Stimulated activated CD8-positive, alpha-beta memory T cell treated with anti-CD3 and anti-CD28 coated beads, Interleukin-2, amount 100 ng/mL, for 48 hours (primary cell): ENCODE measurements at places on chromosomes 3 and 15.

DNA sequence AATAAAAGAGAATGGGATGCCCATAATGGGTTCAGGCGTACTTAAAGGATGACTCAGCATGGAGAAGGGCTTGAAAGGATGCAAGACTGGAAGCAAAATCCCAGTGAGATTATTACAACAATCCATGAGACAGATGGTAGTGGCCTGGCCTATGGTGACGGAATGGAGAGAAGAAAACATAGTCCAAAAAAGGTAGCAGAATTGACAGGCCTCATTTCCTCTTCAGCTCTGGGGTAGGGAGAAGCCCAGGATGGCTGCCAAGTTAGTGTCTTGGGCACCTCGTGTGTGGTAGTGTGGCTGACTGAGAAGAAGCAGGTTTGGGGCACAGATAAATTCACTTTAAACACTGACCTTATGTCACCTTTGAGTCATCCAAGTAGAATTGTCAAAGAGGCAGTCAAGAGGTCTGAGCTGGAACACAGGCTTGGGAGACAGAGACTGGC is 18.1 kb downstream of the MB21D2 start:
- DNase-seq, result no peak

GRCh38 chr15:45340429-45340828 is 37.9 kb downstream of the GATM start:
- no peak for DNase-seq

GRCh38 chr3:16464511-16465148 is 48.9 kb downstream of the RFTN1 start:
- DNase-seq, result no peak

GRCh38 chr3:14467814-14468620 is 65.6 kb downstream of the SLC6A6 start:
- DNase-seq, result no peak

DNA sequence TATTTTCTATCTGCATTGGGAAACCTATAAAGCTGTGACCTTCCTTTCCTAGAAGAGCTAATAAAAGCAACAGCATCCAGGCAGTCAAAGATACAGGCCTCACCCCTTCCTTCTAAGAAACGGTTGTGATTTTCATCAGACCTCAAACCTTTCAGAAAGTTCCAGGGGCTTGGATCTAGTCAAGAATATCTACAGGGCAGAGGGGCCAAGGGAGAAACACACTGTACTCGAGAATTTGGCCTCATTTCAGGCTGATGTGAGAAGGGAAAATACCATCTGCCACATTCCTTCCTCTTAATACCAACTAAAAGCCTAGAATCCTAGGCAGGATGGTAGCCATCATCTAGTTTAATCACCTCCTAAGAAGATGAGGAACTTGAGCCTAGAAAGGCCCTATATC is 24.5 kb upstream of the BCL6 start:
- DNase-seq, result no peak

GRCh38 chr3:184783319-184783718 is 28.6 kb upstream of the VPS8 start:
- no peak for DNase-seq

DNA sequence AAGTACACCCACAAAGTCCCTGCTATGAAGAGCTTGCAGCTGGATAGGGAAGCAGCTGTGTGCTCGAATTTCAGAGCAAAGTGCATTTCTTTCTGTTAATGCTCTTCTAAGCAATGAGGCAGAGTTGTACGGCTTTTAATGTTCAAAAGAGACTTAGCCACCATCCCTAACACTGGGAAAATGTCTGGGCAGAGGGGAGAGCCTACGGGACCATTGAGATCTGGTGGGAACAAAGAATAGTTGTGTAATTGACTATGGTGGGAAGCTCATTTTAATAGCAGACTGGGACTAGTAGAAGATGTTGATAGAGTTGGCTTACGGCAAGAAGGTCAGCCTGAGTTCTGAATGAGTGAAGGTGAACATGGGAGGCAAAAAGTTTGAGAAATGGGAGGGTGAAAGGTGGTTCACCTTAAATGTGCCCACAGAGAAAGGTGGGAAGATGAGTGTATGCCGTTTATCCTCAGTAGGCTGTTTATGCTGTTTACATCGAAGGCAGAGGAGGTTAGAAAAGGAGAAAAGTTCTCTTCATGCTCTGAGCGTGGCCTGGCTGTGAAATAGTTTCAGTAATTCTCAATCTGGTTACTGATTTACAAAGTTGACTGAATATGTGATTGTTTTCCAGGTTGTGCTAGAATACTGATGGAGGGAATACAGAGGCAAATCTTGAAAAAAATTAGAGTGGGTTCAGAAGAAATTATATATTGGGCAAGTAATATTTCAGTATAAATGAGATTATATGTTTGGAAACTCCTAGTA is 22.9 kb upstream of the UTS2B start:
- no peak for DNase-seq

DNA sequence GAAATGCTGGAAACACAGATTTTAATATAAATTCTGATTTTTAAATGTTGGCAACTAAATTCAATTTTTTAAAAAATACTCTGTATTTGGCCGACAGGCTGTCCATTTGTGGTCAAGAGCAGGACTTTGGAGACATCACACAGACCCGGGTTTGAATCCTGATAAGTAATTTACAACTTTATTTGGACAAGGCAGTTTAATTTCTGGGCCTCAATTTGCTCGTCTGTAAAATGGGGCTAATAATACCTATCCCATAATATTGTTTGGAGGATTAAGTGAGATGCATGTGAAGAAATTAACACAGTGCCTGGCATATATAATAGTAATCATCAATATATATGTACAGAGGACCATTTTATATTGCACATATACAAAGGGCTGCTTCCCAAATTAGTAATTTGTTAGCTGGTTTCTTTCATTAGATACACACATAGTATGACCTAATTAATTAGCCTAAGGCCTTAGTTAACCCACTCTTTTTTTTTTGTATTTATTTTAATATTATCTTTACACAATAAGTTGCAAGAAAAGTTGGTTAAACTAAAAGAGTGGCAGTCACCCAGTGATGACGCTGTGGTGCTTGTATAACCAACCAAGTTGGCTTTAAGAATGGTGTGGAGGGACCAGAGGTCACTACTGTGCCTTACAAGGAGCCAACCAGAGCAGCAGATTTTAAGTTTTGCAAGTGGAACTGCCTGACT is 665 bp downstream of the PIGB start:
- no peak for DNase-seq

- DNase-seq, result no peak
Observed at GRCh38 chr3:113828600-113828999, 10.0 kb upstream of the GRAMD1C start.

DNA sequence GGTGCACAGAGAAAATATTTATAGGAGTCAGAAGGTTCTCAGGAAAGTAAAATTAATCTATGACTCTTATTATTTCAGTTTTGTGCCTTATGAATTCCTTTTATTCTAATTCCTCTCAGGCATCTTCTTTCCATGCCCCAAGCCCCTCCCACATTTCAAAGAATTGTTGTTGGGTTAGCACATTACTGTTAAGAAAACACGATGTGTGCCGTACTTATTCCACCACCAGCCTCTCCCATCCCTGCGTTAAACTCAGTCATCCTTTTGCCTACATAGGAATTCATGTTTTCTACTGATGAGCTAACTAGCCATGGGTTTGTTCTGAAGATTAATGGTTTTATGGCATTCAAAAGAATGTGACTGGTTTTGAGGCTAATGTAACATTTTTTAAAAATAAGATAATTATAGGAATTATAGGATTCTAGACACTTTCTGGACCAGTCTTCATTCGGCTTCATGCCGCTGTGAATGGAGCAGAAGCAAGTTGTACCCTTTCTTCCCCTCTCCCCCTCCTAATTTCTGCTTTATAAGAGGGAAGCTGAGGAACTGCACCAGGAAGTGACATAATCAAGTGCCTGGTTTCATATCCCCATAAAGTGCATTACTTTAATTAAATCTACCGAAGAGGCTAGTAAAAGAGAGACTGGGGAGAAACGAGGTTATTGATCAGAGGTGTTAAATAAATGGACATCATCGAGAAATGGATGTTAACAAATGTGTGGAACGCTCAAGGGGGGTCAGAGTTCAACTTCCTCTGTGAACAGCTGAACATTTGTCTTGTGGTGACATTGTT is 12.3 kb upstream of the MB21D2 start:
- no peak for DNase-seq

DNA sequence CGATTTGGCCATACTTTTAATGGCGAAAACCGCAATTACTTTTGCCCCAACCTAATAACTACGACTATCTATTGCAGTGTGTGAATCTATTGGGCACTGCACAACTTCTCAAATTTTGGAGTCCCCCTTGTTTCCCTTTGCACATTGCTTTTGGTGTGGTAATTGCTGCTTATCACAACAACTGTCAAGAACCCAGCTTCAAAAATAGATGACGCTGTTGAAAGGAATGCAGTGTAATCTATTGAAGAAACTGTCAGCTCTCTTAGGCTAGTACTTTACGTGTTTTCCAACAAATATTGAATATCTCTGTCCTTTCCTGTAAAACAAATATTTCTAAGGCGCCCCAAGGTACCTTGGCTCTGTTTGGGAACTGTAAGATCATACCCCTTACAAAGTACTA is 222.8 kb upstream of the UBE2E2 start:
- DNase-seq, result no peak

GRCh38 chr3:128195369-128195768 is 42.1 kb downstream of the EEFSEC start:
- no peak for DNase-seq

DNA sequence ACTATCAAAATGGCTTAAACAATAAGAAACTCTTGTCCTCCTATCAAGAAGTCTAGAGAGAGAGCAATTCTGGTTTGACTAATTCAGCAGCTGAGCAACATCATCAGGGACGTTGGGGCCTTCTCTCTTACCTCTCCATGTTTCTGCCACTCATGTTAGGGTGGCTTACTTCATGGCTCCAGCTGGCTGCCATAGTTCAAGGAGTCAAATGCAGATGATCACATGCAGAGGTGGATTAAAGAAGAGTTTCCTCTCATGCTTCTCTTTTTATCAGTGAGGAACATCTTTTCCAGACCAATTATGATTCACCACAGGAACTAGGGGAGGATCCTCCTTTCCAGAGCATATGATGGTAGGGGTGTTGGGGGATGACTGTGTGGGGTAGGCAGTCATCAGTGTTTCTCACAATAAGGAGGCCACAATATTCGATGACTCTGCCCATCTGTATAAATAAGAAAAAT is 45.5 kb downstream of the NEK11 start:
- no peak for DNase-seq

DNA sequence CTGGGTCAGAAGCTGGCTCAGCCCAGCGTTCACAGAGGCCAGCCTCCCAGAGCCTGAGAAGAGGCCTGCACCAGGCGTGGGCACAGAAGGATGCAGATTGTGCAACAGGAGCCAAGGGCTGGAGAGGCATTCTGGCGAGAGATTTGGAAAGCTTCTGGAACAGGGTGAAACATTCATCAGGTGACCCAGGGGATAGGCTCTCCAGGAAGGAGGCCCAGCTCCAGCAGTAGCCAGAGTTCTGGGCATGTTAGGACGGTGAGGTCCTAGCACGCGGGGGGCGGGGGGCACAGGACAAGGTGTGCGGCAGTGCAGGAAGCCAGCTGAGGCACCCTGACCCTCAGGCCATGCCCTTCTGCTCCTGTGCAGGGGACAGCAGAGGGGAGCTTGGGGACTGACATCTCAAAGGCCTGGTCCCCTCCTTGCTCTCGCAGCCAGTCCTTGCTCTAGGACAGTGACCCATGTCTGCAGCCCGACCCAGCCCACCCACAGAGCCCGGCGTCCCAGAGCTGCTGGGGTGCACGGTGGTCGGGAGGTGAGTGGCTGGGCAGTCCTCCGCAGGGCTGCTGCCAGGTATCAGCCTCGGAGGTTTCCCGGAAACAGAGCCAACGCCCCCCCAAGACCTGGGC is 111.7 kb upstream of the KLF13 start:
- DNase-seq, result no peak

DNA sequence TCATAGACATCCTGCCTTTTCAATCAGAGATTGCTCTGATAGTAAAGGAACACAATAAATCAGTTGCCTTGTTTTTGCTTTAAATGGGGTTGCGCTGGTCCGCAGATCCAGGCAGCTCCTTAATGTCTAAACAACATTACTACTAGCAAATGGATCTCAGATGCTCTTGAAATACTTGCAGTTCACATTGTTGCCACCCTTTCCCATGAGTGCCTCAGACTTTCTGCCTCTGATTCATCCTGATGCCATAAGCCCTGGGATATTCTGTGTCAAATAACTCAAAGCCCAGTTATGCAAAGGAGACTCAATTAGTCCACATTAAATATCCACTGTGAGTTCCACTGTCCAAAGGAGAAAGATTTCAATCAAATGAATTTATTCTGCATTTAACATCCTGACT is 196.7 kb downstream of the PLCH1 start:
- DNase-seq, result no peak

DNA sequence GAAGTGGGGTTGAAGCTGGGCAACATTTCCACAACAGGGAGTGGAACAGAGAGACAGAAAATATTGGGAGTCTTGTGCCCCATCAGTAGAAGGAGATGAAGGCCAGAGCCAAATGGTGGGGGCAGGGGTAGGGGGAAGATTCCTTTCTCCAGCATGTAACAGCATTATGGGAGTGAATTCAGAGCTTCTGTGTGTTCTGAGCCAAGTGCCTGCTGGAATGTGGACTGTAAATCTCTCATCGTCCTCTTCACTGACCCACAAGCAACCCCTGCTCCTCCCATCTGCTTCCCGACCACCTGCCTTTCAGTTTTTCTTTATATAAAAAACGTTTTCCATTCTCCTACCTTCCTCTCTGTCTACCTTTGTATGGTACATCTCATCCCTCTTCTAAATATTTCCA is 344.2 kb upstream of the TPRG1 start:
- DNase-seq, result no peak

GRCh38 chr3:174169736-174170135 is 689.4 kb upstream of the NAALADL2 start:
- no peak for DNase-seq

DNA sequence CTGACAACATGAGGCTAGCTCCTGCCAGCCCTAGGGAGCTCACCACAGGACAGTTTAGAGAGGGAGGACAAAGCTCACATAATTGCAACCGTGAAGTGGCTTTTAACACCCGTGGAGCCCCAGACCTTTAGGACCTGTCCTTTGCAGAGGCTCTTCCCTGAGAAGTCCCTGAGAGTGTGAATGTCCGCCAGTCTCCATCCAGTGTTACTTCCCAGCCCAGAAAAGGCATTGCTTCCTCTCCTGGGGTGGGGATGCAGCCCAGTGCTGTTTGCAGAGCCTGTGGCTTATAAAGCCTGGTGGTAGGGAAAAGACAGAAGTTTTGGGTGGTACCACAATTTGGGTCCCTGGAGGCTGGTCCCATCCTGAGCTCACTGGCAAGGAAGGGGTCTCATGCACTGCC is 182.0 kb downstream of the SLCO3A1 start:
- DNase-seq, result no peak

GRCh38 chr3:40258555-40258954 is 51.0 kb upstream of the EIF1B start:
- no peak for DNase-seq

- no peak for DNase-seq
Observed at GRCh38 chr15:100769043-100769974, 110.3 kb upstream of the ALDH1A3 start.

DNA sequence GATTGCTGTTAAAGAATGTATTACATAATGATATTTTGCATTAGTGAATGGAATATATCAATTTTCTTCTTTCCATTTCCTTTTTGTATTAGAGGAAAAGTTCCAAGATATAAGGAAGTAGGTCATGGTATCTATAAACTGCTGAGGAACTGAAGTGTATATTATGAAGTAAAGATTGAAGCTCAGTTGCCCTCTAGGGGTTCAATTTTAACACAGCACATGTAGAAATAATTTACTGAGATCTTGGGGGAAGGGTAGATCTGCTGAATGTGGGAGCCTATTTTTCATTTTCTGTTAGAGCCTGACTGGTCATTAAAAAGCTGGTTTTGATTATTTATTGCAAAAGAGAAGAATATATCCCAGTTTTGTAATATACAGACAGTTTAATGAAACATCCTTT is 45.2 kb downstream of the CMC1 start:
- DNase-seq, result no peak

- DNase-seq, result no peak
Observed at GRCh38 chr3:109803274-109803673, 465.9 kb upstream of the DPPA4 start.
